ENCODE measurements at places on chromosomes 12 and 14.
A peak's percentile ranks its signal among the peaks of the same experiment; 100 is the strongest.

GRCh38 chr14:55589171-55589570, 9.2 kb downstream of the KTN1 start:
- peak; percentile 48 for DNase-seq

DNA sequence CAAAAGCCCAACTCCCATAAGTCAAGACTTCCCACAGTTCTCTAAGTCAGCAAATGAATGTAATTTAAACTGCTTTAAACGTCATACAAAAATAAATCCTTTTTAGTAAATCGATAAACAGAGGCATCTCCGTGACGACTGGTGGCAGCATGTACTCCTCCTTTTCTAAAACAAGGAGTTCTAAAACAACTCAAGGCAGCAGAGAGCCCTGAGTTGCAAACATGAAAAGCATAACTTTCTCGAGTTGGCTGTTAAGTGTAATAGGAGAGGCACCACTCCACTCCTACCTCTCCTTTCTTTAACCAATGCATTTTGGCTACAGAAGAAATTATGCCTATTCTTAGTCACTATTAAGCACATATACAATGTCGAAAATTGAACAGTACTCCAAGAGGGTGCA, 22.0 kb downstream of the LTBR start:
- DNase-seq = no peak

GRCh38 chr14:56351861-56352260, 227.7 kb upstream of the TMEM260 start:
- peak; percentile 72 for DNase-seq

- no peak for DNase-seq
Observed at GRCh38 chr12:84480803-84481202, 431.8 kb downstream of the SLC6A15 start.

DNA sequence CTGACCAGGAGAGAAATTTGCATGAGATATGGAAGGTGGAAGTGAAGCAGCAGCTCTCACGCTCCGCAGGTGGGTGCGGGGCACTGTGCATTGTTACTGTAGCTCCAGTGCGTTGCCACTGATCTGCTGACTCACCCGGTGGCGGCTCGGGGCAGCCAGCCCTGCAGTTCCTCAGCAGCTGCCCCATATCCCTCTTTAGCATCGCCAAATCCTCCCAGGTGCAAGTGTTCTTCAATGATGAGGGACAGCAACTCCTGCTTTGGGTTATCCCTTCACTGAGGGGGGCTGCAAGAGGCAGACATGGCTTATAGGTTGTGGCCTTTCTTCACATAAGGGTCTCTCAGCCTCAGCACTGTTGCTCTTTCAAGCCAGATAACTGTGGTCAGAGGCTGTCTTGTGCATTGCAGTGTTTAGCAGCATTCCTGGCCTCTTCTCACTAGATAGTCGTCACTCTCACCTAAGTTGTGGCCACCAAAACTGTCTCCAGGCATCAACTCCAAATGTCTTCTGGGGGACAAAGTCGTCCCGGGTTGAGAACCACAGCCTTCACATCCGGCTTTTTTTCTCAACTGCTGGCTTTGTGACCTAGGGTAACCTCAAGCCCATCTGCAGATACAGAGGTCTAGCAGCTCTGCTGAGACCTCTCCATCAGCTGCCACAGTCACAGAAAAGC, 180.8 kb downstream of the EFCAB11 start:
- peak; percentile 22 for DNase-seq

DNA sequence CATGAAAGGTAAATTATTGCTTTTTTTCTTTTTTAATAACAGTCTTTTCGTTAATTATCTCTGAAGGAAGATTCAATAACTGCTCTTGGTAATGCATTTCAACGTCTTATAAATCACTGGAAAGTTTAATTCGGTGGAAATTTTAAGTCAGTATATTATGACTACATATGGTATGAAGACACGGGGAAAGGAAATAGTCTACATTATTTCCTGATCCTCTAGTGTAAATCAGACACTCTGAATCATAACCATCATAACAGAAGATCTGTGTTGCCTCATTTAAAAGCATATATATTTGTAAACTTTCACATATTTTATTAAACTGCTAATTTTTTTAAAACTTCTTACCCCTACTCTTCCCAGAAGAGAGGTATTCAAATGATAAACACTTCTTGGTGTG, 53.7 kb downstream of the EFCAB11 start:
- DNase-seq = no peak

- DNase-seq = no peak
Observed at GRCh38 chr14:88005978-88006851, 1.3 kb downstream of the GPR65 start.

DNA sequence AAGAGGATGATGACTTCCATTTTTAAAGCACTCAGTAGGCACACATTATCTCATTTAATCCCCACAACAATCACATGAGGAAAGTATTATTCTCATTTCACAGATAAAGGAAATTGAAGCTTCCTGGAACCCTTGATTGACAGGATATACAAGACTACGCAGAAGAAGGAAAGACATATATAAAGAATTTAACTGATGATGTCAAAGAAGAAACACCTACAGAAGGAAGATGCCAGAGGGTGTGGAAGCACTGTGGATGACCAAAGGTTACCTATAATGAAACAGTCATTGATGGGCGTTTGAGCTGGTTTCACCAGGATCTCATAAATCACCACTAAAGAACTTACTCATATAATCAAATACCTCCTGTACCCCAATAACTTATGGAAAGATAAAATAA, 197.4 kb downstream of the SLC25A21 start:
- DNase-seq = no peak

DNA sequence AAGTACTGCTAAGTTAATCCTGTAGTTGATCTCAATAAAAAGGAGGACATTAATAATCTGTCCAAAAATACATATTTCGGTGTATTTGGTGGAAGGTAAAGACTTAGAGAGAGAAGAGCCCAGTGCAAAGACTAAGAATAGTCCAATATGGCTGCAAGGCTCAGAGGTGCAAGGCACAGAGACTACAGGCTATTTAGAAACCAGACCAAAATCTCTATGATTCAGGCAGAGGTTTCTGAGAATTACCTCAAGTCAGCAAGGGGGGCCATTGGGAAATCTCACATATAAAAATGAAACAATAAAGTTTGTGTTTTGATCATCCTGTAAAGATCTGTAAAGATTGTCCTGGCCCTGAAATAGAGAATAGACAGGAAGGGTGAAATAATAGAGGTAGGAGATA, 1173.0 kb downstream of the VRK1 start:
- no peak for DNase-seq

- DNase-seq = no peak
Observed at GRCh38 chr14:74609721-74610120, 2.3 kb downstream of the LTBP2 start.

GRCh38 chr12:43912859-43913258, 77.0 kb downstream of the TMEM117 start:
- DNase-seq = no peak

DNA sequence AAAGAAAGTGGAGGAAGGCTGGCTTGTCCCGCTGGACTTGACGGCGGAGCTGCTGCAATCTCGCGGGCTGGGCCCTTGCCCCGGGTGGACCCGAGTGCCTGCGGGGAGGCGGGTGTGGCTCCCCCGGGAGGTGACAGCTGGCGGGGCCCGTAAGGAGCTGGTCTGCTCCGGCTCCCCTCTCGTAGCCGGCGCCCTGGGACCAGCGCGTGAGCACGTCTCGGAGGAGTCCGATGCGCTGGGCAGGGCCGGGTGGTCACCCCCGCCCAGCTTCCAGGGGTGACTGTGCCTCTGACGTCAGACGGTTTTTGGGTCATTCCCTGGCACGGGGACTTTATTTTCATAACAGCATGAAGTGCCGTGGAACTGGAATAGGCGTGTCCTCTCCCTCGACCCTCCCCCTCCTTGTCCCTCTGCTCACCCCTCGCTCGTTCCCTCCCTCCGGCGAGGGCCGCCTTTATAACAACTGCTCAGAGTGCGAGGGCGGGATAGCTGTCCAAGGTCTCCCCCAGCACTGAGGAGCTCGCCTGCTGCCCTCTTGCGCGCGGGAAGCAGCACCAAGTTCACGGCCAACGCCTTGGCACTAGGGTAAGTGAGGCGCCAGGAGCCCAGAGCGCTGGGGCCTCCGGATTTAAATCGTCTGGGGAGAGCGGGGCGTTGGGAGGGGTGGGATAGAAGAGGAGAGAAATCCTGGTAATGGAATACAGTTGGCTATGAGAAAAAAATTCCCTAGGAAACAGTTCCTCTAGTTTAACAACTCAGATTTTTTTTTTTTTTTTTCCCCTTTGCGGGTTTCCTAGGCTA, at the start of gene GPRC5A:
Gene GPRC5A (plus strand): TSS at position 483 of the 801 bp plus-strand sequence. CDS start 16,688 bp downstream, outside the sequence.
- peak; percentile 90 for DNase-seq

DNA sequence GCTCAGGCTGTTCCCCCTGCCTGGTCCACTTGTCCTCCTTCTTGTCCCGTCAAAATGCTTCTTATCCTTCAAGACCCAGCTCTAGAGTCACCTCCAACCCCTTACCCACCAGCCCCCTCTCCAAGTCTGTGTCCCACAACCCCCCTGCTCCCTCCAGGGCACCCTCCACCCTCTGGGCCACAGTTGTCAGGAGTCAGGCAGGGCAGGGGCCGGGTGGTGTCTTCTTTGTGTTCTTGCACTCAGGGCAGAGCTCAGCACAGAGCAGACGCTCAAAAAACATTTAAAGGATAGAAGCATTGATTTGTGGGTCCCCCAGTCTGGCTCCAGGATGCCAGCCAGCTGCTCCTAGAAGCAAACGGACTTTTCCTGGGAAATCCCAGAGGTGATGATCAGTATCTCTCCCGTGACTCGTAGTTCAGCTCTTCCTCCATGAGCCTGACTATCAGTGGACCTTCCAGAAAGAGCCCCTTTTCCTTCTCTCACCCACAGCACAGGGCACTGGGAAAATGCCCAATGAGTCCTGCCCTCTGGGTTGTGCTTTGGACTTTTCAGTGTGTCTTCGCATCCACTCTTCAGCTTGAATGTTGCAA, 17.2 kb upstream of the BDKRB1 start:
- no peak for DNase-seq

GRCh38 chr14:22265319-22266141, 323.5 kb downstream of the DAD1 start:
- DNase-seq = peak; percentile 65

GRCh38 chr14:39218171-39218769, 15.4 kb upstream of the MIA2 start:
- peak; percentile 56 for DNase-seq

- DNase-seq = no peak
Observed at GRCh38 chr12:64025174-64025958, 180.9 kb downstream of the SRGAP1 start.

- no peak for DNase-seq
Observed at GRCh38 chr12:131589966-131590365, 120.9 kb upstream of the SFSWAP start.

DNA sequence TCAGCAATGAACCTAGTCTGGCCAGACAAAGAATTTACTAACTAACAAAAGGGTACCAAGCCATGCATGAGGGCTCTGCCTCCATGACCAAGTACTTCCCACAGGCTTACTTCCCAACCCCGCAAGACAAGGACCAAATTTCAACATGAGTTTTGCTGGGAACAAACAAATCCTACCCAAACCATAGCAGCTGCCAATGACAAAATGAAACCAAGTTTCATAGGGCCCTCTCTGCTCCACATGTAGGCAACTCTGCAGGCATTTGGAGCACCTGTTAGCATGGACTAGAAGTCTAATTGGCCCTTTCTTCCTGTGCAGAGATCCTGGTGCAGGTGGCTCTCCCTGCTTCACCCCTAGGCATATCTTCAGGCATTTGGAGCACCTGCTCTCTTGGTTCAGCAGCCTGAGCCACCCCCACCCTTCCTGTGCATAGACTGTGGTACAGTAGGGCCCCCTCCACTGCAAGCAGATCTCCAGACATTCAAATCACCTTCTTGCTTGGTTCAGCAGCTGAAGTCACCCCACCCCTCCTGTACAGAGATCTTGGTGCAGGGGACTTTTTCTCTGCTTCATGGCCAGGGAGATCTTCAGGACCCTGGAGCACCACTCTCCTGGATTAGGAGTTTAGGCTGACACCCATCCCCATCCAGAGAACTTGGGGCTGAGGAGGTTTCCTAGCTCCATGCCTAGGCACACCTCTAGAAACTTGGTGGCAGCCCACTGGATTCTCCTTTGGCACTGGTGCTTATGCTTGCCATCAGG, 308.7 kb downstream of the RPAP3 start:
- DNase-seq = no peak

DNA sequence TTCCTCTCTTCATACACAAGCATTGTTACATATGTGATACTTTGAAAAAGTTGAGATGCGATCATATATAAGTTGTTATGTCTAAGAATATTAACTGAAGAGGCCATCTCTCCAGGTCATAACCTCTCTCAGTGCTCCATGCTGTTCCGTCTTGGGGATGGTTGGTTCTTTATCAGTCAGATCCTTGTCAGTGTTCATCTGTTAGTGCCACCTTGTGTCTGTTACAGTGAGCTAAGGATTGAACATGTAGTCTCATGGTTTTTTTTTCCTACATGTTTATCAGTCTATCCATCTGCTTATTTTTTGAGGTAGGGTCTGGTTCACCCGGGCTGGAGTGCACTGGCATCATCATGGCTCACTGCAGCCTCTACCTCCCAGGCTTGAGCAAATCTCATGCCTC, 30.5 kb downstream of the EP400 start:
- peak; percentile 11 for DNase-seq

GRCh38 chr12:90921536-90921935, 33.4 kb downstream of the CCER1 start:
- no peak for DNase-seq

- no peak for DNase-seq
Observed at GRCh38 chr14:51317373-51317772, 77.3 kb downstream of the TMX1 start.

DNA sequence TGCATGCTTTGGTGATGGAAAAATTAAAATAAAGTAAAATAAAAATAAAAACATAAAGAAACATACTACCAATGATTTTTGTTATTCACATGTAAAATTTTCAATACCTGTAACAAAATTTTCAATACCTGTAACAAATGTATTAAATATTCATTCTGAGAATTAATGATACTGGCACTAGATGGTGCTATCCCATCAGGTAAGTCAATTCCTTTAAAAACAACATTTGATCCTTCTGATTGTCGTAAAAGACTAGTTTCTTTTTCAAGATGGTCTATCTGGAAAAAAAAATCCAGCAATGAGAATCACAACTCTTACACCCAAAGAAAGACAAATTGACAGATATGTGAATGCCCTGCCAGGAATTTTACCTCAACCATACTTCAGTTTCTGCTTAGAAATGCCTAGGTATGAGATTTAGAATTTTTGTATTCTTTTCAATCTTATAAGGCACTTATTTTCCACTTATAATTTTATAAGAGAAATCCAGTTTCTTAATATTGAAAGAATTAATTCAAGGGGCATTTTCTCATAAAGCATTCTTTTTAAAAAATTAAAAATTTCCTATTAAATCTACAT, 30.7 kb downstream of the CEP290 start:
- DNase-seq = peak; percentile 79

GRCh38 chr12:94231709-94232108, 83.3 kb downstream of the PLXNC1 start:
- DNase-seq = no peak

GRCh38 chr14:102121567-102121966, 18.1 kb upstream of the WDR20 start:
- no peak for DNase-seq

GRCh38 chr14:83974647-83975163, 1555.2 kb upstream of the FLRT2 start:
- no peak for DNase-seq

GRCh38 chr12:132711080-132711843, 620 bp downstream of the PGAM5 start:
- DNase-seq = no peak

- no peak for DNase-seq
Observed at GRCh38 chr14:73168274-73168673, 32.0 kb downstream of the PSEN1 start.

- no peak for DNase-seq
Observed at GRCh38 chr12:128519426-128519825, 252.5 kb downstream of the TMEM132C start.

- DNase-seq = no peak
Observed at GRCh38 chr12:5736016-5736415, 209.0 kb downstream of the ANO2 start.

- no peak for DNase-seq
Observed at GRCh38 chr14:89493406-89493805, 76.4 kb upstream of the FOXN3 start.
